ENCODE measurements at places on chromosomes 12 and 14. TPM values are rescaled to one million over a fixed set of nuclear protein-coding genes. Genes with fewer than 3 reads are reported as not detected.

DNA sequence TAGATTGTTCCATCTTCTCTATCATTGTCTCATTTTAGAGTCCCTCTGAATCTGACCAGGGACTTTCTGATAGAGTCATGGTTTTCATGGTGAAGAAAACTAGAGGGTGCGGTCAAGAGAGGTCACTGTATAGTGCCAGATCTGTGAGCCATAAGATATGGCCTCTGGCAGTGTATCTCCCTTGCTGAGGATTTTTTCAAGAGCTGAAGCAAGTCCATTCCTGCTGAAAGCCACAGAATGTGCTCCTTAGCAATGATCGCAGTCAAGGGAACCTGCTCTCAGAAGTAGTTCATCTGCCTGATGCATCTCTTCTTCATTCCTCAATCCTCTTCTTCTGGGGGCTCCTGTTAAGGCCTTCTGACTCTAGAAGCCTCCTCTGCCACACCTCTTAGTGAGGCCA is 405.2 kb downstream of the EGLN3 start:
- no peak for DNase-seq

DNA sequence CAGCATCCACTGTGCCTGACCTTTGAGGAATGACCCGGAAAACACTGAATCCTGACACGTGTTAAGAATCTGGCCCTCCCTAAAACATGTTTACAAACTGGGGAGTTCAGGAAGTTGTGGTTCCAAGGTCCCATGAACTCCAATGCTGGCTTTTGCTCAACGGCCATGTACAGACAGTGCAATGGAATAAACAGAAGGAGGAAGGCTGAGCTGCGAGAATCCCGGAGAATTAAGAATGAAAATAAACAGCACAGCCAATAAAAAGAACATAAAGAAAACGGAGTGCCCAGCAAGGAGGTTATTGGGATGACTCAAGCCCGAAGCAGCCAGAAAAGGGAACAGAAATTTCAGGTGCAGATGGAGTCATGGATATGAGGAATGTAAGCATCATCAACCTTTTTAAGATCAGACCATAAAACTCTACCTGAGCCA is 32.3 kb downstream of the BCL11B start:
- DNase-seq = no peak

GRCh38 chr14:92416544-92416943 is 93.6 kb downstream of the SLC24A4 start:
- no peak for DNase-seq

GRCh38 chr14:69922198-69922597 is 43.0 kb downstream of the SMOC1 start:
- DNase-seq = no peak

DNA sequence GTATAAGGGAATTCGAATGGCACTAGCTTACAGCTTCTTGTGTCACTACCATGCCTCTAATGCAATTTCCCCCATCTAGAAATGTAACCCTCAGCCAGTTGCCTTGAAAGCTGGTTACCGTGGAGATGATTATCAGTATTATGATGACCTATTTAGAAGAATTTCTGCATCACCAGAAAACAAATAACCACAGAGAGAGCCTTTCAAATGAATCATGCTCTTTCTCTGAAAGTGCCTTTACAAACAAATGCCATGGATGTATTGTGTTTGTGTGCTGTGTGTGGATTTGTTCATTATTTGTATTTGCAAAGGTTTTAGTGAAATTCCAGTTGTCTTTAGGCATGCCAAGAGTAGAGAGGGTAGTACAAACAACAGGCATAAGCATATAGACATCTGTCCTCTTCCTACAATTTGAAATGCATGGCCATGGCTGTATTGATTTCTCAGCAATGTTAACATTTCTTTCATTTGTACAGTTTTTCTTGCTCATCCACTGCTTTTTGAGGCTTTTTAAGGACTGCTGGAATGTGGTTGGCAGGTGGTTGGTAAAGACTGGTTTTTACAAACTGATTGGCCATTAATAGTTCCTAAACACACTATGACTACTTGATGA is 266.5 kb downstream of the PAWR start:
- DNase-seq = no peak

DNA sequence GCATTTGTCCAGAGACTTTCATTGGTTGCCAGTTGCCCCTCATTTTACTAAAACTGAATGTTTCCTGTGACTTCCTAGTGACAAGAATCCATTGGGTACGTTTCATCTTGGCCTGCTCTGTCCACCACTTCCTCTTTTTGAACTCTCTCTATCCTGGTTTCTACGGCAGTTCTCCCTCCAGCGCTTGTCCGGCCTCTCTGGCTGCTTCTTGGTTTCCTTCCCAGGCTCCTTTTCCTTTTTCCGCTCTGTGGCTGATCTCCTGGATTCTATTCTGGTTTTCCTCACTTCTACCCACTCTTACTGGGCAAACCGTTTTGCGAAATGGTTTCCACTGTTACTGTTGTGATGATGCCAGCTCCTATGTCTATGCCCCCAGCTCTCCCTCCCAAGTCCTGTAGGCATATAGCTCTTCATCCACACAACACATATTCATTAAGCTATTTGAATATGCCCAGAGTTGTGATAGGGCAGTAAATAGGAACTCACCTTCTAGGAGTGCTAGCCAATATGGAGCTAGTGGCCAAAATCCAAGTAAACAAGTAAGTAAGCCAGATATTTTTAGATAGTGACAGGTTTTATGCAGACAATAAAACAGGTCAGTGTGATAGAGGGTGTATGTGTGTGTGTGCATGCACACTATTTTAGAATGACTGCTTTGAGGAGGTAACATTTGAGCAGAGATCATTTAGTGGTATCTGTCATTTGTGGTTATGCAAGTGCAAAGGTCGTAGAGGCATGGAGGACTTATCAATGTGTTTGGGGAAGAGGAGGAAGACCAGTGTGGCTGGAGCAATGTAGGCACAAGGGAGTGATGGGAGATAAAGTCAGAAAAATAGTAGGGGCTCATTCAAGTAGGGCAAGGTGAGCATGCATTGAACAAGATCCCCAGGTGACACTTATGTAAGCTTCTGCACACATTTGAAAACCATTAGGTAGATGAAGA is 27.9 kb upstream of the CTDSP2 start:
- no peak for DNase-seq

GRCh38 chr14:67400434-67400833 is 11.5 kb downstream of the PLEK2 start:
- DNase-seq = no peak

DNA sequence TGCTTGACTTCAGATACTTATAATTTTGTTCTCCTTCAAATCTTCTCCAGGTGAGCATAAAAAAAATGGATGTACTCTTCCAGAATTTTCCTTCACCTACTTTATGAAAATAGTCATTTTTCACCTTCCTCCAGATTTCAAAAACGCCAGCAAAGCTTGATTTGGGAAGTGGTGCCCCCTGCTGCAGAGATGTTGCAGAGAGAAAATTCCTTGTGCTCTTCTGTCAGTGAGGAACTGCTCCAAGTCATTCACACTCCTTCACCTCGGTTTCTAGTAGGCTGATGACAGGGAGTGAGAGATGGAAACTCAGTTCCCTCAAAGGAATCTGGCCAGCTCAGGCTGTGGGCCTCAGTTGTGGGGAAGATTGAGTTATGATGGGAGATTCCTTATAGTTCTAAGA is 24.2 kb upstream of the RNASE3 start:
- no peak for DNase-seq

GRCh38 chr14:55418411-55418810 is 6.8 kb upstream of the ATG14 start:
- DNase-seq = no peak

- no peak for DNase-seq
These were observed 56.2 kb upstream of the ARHGAP5 start for GRCh38 chr14:32020882-32021281.

DNA sequence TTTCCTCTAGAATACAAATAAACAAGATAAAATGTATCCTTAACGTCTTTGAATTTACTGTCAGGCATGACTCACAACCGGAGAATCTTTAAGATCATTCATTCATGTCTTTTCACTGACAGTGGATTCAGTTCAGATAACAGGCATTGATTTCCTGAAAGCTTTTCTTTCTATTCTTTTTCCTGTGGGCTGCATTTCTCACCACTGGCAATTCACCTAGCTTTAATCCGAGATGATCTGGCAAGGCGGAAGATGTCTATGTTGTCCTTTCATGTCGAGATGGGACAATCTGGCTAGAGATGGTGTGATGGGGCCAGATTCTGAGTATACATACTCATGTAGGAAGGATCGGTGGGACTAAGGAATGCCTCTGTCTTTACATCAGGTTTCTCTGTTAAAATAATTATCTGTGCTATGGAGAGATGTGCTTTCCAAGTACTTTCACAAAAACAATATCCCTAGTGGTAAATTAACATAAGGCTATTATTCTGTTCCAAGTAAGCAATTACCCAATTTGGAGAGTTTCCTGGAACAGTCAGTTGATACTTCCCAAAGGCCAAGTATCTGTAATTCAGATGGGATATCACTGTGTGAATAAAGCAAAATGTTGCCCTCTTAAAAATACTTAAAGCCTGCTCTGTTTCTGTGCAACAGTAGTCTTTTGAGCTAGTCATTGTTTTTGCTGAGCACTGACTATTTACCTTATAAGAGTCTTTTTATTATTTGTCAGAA is 17.8 kb downstream of the ACSS3 start:
- no peak for DNase-seq

- DNase-seq = no peak
These were observed 905.4 kb downstream of the SLC16A7 start for GRCh38 chr12:60501124-60501729.

GRCh38 chr12:131543040-131543439 is 167.8 kb upstream of the SFSWAP start:
- no peak for DNase-seq

- DNase-seq = no peak
These were observed 38.9 kb downstream of the NIN start for GRCh38 chr14:50792051-50792477.

GRCh38 chr12:32400866-32401265 is 1.5 kb downstream of the FGD4 start:
- no peak for DNase-seq

DNA sequence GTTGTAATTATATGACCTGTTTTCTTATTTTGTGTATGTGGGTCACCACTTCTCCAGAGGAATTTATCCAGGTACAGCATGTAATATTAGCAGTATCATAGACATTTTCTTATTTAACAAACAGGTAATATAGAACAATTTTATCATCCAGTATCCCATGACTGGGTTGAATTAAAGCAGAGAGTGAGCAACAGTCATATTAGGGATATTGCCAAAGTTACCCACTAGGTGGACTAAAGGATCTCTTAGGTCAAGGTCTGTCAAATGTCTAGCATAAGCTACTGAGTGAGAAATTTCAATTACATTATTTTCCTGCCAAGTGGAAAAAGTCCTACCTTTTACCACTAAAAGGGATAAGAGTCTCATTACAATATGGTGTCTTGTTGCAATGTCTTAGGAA is 62.1 kb upstream of the TRIM9 start:
- DNase-seq = no peak

DNA sequence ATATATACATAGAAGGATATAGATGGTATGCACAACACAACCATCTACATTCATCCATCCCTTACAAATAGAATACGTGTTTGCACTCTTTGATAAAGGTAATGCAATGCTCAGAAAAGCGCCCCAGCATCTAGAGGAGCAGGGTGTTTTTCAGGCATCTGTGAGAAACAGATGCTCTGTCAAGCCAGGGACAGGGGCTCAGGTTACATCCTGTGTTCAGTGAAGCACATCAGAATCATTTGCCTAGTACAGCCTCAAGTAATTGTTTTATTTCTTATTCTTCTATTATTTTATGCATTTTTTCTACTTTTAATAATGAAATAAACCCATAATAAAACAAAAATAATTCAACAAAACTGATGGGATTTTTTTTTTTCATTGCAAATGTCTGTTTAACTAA is 50.5 kb upstream of the HIF1A start:
- DNase-seq = no peak

DNA sequence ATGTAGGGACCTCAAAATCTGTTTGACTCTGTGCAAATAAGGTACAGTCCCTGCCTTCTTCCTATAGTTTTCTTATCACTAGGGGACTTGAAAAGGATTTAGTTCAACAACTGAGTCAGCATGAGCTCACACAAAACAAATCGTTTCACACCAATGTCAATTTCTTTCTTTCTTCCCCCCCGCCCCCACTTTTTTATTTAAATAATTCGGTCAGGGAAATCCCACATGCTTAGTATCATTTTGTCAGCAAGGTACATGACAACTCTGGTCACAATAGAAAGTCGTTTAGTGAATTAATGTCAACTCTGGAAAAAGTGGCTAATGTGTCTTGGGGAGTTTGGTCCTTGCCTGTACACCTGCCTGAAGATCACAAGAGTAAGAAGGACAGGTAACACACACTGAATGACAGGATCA is 232.2 kb upstream of the PLEKHG7 start:
- no peak for DNase-seq

GRCh38 chr14:102699416-102700110 is 77.7 kb upstream of the TRAF3 start:
- no peak for DNase-seq

DNA sequence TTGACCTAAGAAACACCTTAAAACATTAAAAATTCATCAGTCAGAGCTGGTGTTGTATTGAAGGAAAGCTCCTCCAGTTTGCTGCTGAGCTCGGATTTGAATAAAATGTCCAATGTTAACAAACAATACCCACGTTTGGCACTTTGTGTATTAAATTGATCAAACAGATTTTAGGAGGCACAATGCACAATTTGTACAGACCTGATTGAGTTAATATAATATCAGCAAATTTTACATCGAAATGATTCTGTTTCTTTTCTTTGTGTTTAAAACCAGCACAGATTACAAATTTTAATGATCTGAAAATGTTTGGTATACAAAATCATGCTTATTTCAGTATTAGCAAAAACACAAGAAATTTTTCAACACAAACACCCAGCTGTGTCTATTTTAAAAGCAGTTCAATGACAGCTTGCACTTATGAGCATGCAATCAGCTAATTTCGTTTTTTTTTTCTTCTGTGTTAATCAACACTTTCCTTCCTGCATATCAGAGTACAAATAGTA is 2.8 kb upstream of the FOXG1 start:
- DNase-seq = no peak

DNA sequence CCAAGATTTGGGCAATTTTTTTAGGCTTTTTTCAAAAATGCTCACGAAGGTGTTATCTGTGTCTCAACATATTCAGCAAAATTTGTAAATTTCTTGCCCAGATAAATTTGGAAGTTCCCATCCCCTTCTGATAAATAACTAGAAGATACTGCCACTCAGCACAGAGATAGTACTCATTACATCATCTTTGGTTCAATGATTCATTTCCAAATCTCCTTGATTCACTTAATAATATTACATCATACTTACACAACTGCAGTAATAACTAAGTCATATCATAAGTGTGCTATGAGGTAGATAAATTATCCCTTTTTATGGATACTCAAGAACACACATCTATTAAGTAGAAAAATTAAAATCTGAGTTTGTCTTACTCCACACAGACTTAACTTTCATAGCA is 89.4 kb downstream of the RPAP3 start:
- DNase-seq = no peak

The KLRG1 gene
- 2.4 TPM for total RNA-seq

The SPRYD4 gene
- total RNA-seq = 7.6 TPM

The DNAL1 gene
- total RNA-seq = 2.6 TPM

The OR6C74 gene
- not detected for total RNA-seq

The RERG gene
- 1.4 TPM for total RNA-seq

The SLC25A21 gene
- 24.3 TPM for total RNA-seq

The NCAPD2 gene
- total RNA-seq = 10.0 TPM

The PLEKHD1 gene
- 0.08 TPM for total RNA-seq

The DHRS2 gene
- 1.0 TPM for total RNA-seq

Data from liver (tissue), 10 donors.